ENCODE measurements at places on chromosomes 1 and 21.

GRCh38 chr1:244028701-244029100 lies 22.4 kb upstream of the ZBTB18 start:
- DNase-seq = no peak

DNA sequence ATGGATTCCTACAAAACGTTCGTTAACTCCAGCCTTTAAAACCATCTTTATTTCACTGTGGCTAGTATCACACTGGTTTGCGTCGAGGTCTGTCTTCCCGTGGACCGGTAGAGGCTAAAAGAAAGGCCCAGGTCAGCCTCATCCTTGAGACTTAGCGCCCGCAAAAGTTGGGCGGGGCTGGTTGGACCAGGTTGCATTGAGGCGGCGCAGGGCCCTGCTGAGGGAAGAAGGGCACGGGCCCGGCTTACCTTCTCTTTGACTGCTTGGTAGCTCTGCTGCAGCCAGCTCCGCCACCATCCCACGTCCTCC lies 455 bp downstream of the BSDC1 start:
- DNase-seq = no peak

DNA sequence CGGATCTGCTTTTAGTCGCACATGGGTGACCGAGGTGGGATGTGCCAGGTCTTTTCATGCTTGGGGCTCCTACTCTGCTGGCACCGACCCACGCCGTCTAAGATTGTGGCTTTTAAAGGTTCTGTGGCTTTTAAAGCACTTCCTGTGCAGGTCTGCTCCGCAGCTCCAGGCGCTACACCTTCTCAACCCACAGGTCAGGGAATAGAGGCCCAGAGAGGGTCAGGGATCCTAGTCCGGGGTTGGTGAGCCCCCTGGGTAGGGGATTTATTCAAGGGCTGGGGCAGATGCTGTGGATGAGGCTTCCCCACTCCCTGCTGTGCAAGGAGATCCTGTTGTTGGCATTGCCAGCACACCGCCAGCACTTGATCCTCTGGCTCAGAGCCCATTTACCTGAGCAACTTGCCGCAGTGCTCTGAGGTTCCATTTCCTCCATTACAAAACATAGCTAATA lies 212.8 kb upstream of the RAB4A start:
- DNase-seq = no peak

- DNase-seq = no peak
These were observed 147.5 kb downstream of the TRABD2B start for GRCh38 chr1:47849591-47850261.

DNA sequence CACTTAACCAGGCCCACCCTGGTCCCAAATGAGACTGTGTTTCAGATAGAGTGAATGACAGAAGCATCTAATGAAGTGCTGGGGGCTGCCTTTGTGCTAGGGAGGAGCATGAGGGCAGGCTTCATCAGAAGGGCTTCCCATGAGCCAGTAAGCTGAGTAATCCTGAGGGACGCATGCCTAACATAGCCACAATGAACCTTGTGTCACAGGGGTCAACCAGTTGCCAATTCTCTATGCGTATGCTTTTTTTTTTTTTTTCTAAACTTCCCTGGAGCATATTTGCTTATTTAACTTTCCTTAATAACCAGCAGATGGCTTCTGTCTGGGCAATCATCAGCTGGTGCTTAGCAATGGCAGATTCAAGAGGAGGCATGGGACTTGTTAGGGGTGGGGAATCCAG lies 25.5 kb upstream of the CYP2J2 start:
- DNase-seq = no peak

DNA sequence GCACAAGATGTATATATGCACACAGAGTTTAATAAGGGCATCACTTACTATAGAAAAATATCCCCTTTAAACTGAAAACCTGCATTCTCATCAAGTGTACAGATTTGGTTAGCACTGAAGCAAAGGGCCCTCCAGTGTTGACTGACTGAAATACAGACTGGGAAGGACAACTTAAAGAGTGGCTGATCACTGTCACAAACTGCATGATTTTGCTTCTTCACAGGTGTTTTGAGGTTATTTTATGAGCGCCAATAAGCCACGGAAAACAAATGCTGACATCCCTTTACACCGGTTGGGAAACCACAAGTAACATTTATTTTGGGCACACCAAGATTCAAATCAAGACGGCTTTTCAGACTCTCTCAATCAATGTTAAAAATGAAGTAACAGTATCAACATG lies 30.9 kb upstream of the RAP1GAP start:
- DNase-seq = no peak

DNA sequence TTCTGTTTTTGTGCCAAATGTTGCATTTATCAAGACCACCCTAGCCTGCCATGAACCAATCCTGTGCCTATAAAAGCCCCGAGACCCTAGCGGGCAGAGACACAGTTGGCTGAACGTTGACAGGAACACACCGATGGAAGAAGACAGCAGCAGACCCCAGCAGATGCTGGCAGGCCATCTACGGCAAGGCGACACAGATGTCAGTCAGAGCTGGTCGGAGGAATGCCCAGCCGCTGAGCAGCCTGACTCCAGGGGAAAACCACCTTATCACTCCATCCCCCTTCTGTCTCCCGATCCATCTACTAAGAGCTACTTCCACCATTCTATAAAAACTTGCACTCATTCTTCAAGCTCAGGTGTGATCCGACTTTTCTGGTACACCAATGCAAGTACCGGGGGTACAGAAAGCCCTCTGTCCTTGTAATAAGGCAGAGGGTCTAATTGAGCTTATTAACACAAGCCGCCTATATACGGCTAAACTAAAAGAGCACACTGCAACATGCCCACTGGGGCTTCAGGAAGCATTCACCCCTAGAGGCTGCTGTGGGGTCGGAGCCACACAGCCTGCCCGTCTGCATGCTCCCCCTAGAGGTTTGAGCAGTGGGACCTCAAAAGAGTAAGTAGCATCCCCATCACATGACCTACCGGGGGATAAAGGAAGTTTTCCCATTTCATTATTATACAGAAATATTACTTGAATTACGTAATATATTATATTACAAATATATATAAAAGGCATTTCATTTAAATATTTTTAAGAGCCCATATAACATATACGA lies 1156.3 kb upstream of the B3GALT2 start:
- DNase-seq = no peak

GRCh38 chr1:160844447-160845232 lies 18.0 kb downstream of the CD244 start:
- no peak for DNase-seq

DNA sequence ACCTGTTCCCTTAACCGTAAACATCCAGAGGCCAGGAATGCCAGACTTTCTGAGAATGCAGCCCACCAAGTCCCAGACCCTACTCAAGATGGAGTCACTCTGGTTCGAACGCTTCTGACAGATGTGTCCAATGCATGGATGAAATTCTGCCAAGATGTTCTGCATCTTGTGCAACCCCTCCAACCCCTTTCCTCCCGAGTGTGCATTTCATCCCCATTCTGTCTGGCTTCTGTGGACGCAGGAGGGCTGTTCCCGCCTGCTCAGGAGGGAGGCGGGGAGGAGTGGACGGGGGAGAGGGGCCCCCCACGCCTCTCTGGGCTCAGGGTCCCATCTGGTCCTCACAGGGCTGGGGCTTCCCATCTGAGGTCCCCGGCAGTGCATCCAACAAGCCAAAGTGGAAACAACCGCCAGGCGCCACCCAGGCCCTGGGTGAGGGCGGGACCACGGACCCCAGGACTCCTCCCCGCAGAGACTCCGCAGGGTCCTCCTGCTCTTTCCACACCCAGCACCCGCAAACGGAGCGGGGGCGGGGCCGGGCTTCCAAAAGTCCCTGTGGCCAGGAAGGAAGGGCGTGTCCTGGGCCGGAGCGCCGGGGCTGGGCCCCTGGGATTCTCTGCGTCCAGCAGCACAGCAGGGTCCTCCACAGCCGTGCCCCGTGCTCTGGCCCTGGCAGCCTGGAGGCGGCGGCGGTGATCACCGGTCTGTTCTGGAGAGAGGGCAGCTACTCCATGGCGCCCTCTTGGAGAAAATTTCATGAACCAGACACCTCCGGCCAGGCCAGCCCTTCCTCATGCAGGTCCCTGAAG lies 27.8 kb upstream of the SUMO3 start:
- DNase-seq = no peak

GRCh38 chr1:214414691-214415090 lies 133.7 kb downstream of the SMYD2 start:
- no peak for DNase-seq

- DNase-seq = no peak
These were observed 180.2 kb downstream of the NR5A2 start for GRCh38 chr1:200207711-200208126.

- no peak for DNase-seq
These were observed 12.3 kb upstream of the CDC42 start for GRCh38 chr1:22040286-22040623.

GRCh38 chr21:17414766-17415165 lies 98.1 kb upstream of the CXADR start:
- no peak for DNase-seq

GRCh38 chr1:31932491-31933316 lies 5.5 kb downstream of the PTP4A2 start:
- DNase-seq = no peak

Data from occipital lobe (tissue), 3 donors.